ENCODE measurements at places on chromosomes 2 and 18.

DNA sequence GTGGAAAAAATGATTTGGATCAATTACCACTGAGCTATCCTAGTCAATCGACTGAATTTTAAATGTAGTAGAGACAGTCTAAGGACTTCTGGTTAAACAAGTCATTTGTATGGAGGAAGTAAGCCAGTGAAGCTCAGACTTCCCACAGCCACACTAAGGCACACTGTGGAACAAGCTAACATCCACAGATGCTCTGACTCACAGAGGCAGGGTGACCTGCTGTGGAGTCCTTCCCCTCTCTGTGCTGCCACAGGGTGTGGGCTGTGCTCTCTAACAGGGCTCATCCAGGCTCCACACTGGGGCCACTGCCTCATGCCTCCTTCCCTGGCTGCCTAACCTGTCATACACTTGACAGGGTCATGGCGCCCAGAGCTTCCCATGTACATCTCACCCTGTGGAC lies 351.0 kb downstream of the GALR1 start:
- no peak for DNase-seq

DNA sequence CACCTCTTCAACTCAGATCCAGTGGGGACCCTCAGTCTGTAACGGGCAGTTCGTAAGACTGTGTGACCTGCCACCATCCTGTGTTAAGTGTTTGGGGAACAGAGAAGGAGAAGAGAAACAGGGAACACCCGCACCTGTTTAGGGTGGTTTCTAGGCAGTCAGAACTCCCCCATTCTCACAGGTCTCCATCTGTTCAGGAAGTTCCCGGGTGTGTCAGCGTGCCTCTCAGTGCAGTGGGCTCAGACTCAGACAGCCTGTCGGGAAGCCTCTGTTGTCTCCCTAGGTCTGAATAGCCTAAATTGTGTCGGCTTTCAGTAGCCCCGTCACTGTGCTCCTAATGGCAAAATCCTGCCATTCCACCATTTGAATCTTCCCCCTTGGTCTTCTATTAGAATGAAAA lies 256.6 kb downstream of the LOXHD1 start:
- DNase-seq: no peak

- no peak for DNase-seq
Observed at GRCh38 chr18:46566111-46566510, 90.9 kb downstream of the LOXHD1 start.

DNA sequence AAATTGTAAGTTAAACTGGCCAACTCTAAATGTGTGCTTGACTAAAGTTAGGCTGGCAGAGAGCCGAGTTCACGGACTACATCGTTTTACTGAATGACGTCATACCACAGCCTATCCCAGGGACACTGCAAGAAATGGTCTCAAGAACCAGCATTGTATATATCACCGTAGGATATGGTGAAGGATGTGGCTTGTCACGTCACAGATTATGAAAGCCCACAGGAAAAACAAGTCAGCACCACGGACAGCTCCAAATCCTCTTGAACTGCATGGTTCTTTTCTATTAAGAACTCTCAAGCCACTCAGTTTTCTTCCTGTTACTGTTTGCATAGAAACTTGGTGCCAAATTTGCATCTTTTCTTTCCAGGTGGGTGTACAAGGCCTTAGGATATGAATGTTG lies 85.1 kb upstream of the ACAA2 start:
- DNase-seq: peak; percentile 52

GRCh38 chr2:184155791-184156190 lies 442.5 kb upstream of the ZNF804A start:
- no peak for DNase-seq

DNA sequence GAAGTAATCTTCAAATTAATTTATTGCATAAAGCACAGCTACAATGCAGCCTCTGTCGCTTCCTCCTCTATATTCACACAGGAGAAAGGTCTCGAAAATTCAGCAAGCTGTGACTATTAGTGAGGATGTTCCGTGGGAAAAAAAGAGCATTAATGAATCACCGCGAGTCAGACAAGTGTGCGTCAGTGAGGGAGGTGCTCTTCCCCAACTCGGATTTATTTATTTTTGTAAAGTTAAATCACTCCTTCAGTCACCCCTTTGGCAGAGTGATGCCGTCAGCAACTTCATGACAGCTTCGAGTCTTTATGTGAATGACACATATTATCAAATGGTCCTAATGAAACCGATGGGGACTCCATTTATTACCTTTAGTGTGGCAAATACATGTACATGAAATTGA lies 648.9 kb upstream of the SALL3 start:
- no peak for DNase-seq

DNA sequence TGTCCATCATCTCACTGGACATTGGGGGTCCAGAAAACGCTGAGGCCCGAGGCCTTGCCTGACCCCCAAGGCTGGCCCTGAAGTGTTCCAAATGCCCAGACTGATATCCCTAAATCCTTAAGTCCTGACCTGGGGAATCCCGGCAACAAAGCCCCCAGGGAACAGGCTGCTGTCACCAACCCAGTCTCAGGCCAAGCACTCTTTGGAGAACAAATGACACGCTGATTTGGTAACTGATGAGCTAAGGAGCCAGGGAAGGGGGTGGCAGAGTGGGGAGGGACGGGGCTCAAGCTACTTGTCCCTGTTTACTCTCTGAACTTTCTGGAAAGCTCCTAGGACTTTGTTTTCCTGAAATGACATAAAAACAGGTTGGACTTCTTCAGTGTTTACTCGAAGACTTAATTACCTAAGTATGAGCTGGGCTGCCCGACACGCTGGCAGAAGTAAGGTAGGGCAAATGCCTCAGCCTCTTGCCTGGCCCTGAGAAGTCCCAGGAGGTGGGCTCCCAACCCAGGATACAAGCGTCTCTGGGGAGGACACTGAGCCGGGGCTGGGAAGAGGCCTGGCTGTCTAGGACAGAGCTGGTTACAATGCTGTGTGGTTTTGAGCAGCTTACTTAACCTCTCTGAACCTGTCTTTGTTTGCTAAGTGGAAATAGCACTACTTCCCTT lies 105.5 kb upstream of the GLI2 start:
- no peak for DNase-seq

Measured in CD4-positive, alpha-beta T cell treated with Interleukin-2 at 100 ng/mL for 4 hours (primary cell).